ENCODE measurements at places on chromosomes 7 and 10.

DNA sequence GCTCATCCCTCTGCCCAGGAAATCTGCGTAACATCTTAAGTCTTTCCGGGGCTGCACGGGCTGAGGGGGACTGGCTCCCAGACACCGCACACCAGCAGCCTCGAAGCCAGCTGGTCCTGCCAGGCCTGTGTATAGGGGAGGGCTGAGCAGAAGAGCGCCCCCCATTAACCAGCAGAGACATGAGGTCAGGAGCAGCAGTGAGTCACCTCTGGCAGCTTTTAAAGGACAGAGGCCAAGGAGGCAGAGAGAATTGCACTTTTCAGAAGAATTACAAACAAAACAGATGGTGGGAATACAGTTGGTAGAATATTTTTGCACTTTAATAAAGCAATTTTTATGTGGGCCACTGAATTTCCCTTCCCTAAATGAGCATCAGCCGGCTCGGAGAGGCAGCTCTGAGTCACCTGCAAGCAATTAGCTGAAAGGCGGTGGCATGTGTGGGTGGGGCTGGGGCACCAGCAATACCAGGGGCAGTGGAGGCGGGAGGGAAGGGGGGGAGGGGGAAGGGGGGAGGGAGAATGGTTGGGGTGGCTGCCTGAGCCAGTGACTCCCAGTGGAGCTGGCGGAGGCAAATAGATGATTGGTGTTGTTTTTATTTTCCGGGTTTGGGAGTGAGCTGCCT lies 39.1 kb downstream of the GOLGA7B start:
- DNase-seq, result peak; percentile 50

- DNase-seq, result no peak
Measured at GRCh38 chr10:121800831-121801230, 127.0 kb downstream of the ATE1 start.

DNA sequence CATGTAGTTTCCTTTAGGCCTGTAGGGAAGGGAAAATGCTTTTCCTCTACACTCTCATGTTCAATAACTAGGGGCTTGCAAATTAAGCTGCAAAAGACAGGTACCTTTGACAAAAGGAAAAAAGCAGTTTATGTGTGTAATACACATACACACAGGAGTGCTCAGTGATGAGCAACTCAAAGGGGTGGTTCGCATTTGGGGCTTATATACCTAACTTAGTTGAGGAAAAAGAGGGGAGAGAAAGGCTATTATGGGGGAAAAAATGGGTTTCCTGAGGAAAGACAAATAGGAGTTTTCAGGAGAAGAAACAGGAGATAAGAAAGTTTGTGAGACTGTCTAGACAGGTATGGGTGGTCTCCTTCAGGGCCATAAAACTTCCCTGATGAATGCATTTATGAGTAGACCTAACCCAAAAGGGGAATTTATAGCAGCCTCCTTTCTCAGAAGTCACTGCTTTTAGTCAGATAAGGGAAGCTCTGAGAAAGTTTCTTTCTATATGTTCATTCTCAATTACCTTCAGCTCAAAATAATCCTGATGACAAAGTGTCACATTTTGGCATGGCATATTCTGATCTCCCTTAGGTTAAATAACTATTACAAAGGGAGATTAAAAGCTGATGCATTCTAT lies 55.2 kb upstream of the EZH2 start:
- DNase-seq, result no peak

DNA sequence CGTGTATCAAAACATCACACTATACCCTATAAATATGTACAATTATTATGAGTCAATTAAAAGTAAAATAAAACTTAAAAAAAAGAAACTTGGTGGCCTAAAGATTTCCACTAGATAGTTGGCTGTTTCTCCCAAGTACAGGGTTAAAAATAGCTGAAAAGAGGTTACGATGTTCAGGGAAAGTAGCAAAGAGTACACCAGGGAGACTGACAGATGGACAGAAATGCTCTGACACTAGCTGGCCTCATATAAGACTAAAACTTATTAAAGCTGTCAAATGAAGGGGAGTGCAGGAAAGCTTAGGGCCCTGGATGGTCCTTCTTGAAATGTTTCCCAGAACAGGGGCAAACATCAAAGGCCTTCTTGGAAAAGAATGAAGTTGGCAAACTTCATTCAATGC lies 51.3 kb downstream of the TCAF1 start:
- no peak for DNase-seq

- no peak for DNase-seq
Measured at GRCh38 chr7:91083855-91084644, 180.2 kb upstream of the FZD1 start.

DNA sequence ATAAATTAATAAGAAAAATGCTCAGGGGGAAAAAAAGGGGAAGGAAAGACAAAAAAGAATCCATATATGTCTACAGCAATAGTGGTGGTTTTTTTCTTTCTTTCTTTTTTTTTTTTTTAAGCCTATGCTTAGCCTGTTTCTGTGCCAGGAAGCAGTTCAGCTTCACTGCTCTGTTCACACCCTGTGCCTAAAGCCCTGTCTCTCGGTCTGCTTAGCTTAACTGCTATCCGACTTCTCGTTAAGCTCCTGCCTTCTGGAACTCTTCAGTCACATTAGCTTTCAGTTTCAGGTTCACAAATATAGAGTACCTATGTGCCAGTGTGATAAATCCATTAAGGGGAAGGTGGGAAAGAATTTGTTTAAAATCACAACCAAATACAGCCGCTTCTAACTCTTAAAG lies 26.5 kb upstream of the NRG3 start:
- DNase-seq, result no peak

GRCh38 chr10:133144771-133145170 lies 15.2 kb upstream of the KNDC1 start:
- DNase-seq, result no peak
